ENCODE measurements at places on chromosomes 2 and 18. TPM values are rescaled to one million over a fixed set of nuclear protein-coding genes. Genes with fewer than 3 reads are reported as not detected.

Gene AKAIN1
- polyA plus RNA-seq, result not detected

Gene CYP26B1
- polyA plus RNA-seq, result 14.6 TPM

Gene IL36G
- not detected for polyA plus RNA-seq

Gene XDH
- polyA plus RNA-seq, result not detected

Gene PLGLB2
- not detected for polyA plus RNA-seq
